ENCODE measurements at places on chromosomes 6 and 20.

DNA sequence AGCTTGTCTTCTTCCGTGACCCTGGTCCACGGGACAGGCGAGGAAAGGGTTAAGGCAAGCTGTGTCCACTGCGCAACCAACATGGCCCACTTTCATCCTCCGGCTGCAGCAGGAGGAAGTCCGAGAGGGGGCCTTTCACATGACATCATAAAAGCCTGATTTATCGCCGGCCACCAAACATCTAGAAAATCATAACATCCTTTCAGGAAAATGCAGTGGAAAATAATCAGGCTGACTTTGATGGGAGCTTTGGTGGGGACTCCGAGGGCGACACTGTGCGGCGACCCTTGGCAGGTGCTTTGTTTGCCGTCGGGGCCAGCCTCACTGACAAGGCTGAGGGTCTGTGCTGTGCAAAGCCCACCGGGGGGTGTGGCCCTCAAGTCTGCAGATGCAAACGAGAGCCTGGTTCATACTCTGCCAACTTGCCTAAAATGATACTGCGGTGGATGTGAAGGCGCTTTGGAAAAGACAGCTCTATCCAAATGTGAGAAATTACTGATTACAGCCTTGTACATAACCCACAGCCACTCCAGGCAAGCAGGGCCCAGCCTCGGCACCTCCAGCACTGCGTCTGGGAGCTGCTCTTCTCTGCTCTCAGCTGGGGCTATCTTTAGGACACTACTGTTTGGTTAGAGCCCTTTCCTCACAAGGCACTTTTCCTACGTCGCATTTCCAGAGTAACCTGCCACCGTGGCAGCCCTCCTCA is 25.7 kb downstream of the FOXC1 start:
- no peak for DNase-seq

GRCh38 chr6:167668754-167669552 is 157.8 kb upstream of the AFDN start:
- DNase-seq: no peak

DNA sequence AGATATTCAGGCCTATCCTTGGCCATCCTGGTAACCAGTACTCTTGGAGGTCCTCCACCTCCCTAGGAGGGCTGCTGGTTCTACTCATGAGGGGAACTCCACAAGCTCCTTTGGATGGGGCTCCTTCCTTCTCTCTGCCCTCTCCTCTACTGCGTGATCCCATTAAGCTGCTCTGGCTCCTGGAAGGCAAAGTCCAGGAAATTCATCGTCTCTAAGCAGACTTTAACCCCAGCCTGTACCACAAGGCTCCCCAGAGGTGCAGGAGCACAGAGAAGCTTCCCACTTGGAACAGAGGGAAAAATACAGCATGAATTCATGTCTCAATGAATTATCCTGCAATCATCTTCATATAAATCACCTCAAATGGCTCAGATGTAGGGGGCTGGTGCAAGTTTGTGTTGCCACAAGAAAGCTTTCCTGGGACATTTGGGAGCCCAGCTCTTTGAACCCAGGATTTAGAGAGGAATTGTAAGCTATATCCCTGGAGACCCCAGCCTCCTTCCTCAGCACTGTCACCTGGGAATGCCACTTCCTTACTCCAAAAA is 355.4 kb downstream of the CDC5L start:
- no peak for DNase-seq

DNA sequence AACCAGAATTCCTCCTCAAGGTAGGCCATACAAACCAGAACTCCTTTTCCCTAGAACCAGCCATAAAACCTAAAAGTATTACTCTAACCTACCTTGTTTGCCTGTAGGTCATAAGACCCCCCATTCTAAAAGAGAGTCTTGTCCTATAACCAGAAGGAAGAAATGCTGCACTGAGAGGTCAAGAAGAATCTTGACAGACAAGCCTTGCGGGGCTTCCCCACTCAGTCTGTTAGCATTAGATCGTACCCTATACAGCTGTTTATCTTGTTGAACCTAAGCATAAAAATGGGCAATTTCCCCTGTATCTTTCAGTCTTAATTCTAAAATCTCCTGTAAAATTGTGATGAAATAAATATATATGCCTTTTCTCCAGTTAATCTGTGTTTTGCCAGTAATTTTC is 52.3 kb upstream of the HFE start:
- no peak for DNase-seq

DNA sequence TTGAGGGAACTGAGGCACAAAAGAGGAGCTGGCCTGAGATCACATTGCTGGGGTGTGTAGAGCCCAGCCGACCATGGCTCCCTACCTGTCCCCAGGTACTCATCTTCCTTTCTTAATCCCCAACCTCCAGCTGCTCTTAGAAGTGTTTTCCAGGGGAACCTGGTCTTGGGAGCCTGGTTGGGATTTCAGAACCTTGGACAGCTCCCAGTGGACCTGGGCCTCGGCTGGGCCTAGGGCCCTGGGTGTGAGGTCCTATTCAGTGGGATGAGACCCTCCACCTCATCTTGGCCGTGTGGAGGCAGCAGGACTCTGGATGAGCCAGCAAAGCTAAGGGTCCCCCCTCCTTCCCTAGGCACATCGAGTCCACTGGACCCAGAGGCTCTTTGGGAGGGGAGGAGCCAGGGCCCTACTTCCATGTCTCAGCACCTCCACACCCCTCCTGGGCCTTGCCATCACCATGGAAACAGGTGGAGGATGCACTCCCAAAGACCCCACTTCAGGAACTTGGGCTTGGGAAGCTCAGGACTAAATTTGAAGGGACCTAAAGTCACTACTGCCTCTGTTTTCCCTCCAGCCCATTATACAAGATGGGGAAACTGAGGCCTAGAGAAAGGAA is 38.5 kb downstream of the DLGAP4 start:
- DNase-seq: peak; percentile 29

DNA sequence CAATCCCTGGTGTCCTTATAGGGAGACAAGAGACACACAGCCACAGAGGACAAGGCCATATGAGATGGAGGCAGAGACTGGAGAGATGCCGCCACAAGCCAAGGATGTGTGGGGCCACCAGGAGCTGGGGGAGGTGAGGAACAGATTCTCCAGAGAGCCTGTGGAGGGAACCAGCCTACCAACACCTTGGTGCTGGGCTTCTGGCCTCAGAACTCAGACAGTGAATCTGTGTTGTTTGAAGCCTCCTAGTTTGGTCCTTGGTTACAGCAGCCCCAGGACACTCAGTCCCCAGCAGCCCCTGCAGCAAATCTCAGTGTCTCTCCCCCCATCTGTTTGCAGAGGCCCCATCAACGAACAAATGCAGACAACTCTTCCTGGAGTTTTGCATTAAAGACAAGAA is 73.2 kb upstream of the BHLHE23 start:
- no peak for DNase-seq

DNA sequence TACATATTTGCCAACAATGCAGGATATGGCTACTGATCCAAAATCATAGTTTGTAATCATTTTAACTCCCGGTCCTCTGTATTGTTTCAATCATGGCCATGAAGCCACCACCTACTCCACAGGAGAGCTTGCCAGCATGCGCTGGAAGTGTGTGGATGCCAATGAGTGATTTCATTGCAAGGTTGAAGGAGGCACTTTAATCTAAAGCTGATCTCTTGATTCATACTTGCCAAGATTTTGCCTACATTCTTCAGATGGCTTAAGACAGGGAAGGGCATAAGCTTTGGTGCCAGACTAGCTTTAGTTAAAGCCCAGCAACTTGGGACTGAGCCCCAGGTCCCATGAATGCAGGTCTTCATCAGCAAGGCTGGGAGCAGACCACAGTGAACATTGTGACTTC is 58.8 kb downstream of the TPD52L1 start:
- no peak for DNase-seq

DNA sequence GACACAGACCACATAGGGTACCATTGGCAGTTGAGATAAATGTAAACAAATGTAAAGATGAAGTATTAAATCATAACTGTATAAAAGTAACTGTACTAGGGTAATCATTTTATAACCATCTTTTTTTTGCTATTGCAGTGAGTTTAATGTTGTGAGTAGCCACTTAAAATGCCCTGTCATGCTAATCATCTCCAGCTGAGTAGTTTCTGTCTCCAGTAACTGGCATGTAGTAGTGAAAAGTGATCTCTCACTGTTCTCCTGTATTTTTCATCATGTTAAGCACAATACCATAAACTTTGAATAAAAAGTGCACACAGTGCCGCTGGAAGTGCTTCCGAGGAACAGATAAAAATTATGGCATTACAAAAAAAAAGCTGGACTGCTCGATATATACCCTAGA is 45.0 kb upstream of the OPRM1 start:
- no peak for DNase-seq

GRCh38 chr6:149372062-149372461 is 28.0 kb upstream of the SUMO4 start:
- DNase-seq: no peak

DNA sequence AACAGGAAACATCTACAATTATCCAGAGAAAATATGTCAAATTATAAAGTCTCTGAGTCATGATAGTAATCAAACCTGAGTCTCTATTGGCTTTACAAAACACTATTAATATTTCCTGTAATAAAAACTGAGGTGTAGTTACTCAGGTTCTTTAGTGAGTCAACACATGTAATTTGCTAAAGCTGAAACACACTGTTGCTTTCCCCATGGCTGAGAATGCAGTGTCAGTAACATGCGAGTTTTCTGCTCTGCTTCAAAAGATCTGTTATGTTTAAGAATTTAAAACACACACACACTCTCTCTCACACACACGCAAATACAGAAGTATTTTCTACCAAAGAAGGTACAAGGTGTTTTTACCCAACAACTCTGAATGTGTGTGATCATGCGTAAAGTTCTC is 38.6 kb downstream of the ATXN1 start:
- DNase-seq: no peak

GRCh38 chr6:168318579-168319278 is 848 bp downstream of the DACT2 start:
- DNase-seq: no peak

GRCh38 chr6:16222826-16223225 is 15.6 kb upstream of the GMPR start:
- DNase-seq: no peak

DNA sequence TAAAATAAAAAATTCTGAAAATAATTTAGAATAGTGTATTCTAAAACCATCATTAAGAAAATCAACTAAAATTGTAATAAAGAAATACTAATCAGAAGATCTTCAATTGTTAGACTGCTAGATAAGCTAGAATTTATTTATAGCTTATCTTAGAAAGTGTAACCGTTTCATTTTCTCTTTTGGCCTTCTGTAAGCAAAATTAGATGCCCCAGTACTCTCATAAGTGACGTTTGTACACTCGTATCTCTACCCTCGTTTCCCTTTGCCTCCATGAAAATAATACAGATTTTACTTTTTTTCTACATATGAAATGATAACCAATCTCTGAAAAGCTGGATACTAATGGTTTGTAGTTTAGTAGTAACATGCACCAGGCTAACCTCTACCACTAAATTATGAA is 19.8 kb downstream of the DSE start:
- no peak for DNase-seq

DNA sequence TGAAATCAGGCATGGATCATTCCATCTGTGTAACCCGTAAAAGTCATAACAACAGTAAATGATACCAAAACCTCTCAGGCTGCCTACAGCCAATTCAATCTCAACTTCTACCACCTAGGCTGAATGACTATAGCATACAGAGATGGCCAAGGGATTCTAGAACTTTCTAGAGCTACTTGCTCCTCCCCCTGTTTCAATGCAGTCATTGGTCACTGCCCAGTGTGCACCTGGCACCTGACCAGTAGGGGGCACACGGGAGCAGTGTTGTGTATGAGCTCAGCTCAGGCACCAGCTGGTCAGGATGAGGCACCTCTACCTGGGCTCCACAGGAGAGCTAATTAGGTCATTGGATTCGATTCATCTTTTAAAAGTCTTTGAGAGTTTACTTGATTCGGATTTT is 86.2 kb downstream of the PLEKHG1 start:
- DNase-seq: no peak

GRCh38 chr6:128365520-128366160 is 154.8 kb downstream of the PTPRK start:
- no peak for DNase-seq

DNA sequence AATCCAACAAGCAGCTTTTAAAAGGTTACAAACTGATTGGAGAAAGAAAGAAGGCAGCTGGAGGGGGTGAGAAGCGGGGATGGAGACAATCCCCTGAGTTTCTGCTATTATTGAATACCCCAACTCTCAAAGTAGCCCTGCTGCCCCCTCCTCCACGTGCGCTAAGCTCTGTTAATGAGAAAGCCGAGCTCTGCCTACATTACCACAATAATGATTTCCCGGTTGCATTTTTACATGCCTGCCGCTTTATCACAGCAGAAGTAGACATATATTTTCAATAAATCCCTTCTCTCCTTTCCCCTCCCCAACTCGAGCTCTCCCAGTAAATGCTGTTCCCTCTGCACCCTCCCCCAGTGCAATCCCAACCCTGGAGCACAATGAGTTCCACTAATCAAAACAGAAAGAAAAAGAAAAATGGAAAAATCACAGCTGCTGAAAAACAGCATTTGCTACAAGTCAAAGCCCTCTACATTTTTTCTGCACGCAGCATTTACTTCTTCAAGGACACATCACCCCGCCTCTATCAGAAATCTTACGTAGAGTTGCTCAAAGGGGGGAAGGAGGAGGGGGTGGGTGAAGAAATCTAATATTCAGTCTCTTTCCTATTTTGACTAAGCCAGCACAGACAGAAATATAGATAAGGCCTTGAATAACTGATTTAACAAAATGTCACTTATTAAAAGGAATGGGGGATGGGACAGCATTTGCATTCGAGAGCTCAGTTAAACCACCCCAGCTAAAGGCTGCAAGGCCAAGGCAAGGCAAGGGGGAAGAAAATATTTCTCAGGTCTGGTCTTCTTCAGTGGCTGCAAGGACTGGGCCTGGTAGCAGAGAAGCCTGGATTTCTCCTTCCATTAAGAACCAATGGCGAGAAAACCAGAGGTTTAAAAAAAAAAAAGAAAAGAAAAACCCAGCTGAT is 10.7 kb downstream of the TRERF1 start:
- DNase-seq: peak; percentile 54

- DNase-seq: no peak
Measured at GRCh38 chr20:24934716-24935115, 14.4 kb upstream of the CST7 start.

GRCh38 chr6:168125429-168126001 is 46.5 kb upstream of the FRMD1 start:
- no peak for DNase-seq

GRCh38 chr6:132800656-132801055 is 2.2 kb upstream of the SLC18B1 start:
- DNase-seq: no peak

GRCh38 chr20:38177201-38177600 is 12.1 kb upstream of the TGM2 start:
- no peak for DNase-seq

DNA sequence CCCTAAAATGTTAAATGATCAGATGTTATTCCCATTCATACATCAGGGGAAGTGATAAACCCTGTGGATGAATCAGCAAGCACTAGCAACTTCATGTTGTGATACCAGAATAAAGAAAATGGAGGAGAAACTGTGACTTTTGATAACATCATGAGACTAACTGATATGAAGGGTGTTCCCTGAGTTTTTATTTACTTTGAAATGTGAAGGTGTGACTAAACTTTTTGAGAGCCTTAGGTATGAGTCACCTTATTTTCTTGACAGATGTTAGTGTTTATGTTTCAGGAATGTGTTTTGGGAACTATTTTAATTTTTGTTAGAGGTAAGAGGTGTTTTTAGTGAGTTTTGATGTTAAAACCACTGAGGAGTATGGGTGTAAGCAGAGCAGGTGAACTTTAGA is 4.4 kb downstream of the PARD6B start:
- no peak for DNase-seq

- DNase-seq: no peak
Measured at GRCh38 chr20:57483287-57484050, 41.5 kb downstream of the CTCFL start.

- no peak for DNase-seq
Measured at GRCh38 chr6:69391106-69391505, 405.7 kb downstream of the LMBRD1 start.

GRCh38 chr6:48826152-48826515 is 636.9 kb downstream of the MMUT start:
- peak; percentile 5 for DNase-seq
